ENCODE measurements at places on chromosomes 3 and 15.

GRCh38 chr3:184696697-184697096 is 15.2 kb downstream of the MAGEF1 start:
- no peak for DNase-seq

DNA sequence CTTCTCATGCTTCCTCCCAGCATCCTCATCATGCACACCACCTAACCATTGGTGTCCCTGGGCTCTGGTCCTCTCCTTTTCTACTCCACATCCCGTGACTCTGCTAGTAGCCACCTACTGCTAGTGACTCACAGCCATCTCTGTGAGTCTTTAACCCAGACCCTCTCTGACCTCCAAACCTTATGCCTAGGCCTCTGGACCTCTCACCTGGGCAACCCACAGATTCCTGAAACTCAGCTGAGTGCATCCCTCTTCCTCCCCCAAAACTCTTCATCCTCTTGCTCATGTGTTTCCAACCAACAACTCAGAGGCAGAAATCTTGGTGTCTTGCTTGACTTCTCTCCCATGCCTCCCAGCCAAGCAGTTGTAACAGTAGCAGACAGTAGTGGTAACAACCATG is 20.0 kb upstream of the SLCO2A1 start:
- no peak for DNase-seq

GRCh38 chr3:192194085-192194484 is 533.3 kb downstream of the FGF12 start:
- no peak for DNase-seq

GRCh38 chr3:170523248-170523647 is 62.6 kb downstream of the SLC7A14 start:
- peak; percentile 30 for DNase-seq

DNA sequence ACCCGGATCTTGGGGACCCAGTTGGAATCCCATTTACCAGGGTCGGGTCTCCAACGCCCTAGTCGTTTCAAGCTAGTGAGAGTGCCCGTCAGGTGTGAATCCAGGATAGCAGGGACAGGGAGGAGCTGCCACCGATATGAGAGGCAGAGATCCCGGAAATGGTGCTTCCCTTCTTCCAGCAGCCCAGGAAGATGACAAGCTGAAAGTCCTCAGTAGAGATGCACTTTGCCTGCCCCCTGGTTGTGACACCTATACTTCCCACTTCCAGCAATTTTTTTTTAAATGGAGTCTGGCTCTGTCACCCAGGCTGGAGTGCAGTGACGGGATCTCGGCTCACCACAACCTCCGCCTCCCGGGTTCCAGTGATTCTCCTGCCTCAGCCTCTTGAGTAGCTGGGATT is 503.0 kb downstream of the NTRK3 start:
- DNase-seq: no peak

- no peak for DNase-seq
Observed at GRCh38 chr15:70433586-70434324, 329.6 kb downstream of the UACA start.

- DNase-seq: peak; percentile 49
Observed at GRCh38 chr3:157226173-157226847, 66.4 kb upstream of the CCNL1 start.

GRCh38 chr15:73749533-73749932 is 3.6 kb downstream of the INSYN1 start:
- DNase-seq: no peak

DNA sequence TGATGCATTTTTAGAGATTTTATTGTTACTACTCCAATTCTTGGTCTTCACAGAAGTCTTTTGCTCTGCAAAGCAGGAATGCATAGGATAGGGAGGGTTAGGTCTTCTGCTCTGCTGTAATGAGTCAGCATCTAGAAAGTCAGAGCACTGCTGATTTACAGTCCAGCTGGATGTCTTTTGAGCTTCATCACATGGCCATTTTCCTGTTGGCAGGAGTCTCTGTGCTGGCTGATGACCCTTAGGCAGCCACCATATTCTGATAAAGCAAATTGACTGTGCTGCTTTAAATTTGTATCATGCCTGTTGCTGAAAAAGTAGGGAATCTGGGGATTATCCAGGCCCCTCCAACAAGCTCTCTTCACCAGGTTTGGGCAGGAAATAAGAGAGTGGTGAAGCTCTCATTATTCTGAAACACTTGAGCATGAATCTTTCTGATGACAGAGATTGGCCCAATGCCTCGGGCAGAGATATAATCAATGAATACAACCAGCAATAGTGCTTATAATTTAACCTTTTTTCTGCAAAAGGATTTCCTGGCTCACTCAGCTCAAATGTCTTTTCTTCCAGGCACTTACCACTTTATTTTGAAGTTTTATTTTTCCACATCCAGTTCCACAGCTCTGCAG is 9.7 kb upstream of the CRBN start:
- DNase-seq: no peak

DNA sequence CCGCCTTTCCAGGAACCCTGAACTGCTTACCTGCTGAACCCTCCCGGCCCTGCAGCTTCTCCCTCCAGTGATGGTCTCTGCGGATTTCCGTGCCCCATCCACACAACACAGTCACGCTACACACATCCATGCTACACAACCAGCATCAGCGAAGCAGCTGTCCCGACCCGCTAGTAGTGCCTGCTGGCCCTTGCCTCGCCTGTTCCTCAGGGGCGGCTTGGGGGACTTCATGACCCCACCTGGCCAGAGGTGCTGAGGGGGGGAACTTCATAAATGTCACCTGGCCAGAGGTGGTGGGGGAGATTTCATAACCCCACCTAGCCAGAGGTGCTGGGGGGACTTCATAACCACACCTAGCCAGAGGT is 530 bp upstream of the TUBGCP5 start:
- no peak for DNase-seq

GRCh38 chr15:70830615-70831014 is 23.3 kb downstream of the LARP6 start:
- DNase-seq: no peak

DNA sequence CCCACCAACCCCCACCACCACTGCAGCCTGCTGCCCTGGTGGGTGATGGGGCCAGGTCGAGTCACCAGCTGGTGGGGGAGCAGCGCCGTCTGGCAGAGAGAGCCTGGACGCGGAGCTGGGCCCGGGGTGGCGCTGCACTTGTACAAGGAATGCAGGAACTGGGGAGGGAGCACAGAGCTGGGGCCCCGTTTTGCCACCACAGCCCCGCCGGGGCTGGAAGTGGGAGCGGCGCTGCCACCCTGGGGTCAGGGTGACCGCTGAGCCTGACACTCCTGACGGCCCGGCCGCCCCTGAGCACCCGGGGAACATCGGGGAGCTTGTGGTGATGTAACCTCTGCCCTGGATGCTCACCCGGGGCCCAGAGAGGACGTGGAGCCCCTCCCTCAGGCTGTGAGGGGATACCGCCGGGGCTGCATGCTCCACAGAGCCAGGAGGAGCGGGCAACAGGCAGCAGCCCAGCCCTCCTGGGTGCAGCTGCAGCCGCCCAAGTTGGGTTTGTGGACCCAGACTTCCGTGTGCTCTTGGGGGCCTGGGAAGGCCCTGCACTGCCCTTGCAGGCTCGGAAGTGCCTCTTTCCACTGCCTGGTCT is 32.6 kb upstream of the IREB2 start:
- no peak for DNase-seq

DNA sequence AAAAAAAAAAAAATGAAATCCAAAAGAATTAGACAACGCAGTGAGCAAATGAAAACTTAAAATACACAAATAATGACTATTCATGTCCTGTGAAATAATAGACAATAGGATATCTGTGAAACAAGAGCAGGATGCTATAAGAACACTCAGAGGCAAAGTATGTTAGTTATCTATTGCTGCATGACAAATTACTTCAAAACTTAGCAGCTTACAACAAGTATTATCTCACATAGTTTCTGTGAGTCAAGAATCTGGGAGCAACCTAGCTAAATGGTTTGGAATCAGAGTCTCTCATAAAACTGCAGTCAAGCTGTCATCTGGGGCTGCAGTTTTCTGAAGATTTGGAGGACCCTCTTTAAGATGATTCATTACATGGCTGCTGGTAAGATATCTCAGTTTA is 36.5 kb upstream of the ZMAT3 start:
- DNase-seq: no peak

DNA sequence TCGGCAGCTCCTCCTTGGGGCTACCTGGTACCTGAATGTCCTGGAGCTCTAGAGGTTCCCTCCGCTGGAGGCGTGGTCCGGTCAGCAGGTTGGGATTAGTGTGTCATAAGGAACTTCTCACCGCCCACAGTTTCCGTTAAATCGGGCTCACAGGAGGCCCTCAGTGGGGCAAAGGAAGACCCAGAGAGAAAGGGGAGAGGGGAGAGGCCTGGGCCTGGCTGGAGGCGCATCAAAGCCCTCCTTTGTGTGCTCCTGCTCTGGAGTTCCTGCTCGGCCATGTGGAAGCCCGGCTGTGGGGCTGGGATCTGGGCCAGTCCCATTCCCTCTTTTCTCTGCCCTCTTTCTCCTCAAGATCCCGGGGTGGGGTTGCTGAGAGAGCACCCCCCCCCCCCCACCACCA is at the start of gene RLBP1:
TSS of gene RLBP1 (minus strand) at position 37 of the 400 bp plus-strand sequence. CDS start 2,604 bp downstream, outside the sequence.
- peak; percentile 21 for DNase-seq

DNA sequence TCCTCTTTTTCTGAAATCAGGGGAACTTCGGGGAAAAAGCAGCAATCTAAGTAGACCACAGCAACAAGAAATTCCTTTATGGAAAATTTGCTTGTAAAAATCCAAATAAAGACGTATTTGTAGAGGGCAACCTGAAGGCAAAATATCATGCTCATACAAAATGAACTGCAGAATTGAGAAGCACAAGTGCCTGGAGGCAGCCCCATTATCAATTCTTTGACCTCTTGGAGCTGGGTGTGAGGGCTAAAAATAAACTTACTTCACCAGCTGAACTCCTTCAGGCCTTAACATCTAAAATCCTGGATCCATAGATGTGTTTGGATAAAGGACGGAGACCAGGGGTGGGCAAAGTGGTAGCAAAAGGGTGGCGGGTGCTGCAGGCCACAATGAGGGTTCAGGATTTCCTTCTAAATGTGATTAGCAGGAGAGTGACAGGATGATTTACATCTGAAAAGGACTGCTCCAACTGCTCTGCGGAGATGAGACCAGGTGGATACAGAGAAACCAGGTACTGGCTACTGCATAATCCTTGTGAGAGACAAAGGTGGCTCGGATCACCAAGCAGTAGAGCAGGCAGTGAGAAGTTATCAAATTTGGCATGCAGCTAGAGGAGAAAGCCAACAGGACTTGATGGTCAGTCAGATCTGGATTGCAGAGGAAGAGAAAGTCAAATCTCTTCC is 81.7 kb upstream of the TJP1 start:
- no peak for DNase-seq

DNA sequence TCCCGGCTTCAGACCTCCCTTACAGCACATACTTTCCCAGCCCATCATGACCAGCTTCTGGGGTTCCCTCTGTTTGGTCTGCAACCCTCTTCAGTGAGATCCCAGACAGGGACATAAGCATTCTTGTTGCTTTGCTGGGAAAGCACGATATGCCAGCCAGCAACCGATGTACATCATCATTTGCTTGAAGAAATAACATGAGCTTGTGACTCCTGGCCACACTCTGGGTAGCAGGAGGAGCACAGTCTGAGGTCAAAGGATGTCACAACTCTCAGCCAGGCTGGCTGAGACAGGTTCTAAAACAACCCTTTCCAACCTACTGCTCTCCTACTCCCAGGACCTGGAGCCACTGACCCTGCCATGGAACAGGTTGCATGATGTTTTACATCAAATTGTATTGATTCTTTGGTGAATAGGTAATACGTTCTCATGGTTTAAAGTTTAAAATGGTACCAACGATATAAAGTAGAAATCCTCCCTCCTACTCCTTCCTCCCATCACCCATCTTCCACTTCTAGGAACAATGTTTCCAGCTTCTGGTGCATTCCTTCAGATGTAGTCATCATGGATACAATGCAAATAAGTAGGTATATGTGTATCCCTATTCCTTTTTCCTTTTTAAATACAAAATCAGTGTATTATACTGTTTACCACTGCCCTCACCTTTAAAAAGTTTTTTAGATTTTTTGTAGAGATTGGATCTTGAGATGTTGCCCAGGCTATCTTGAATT is 190.3 kb downstream of the OPA1 start:
- DNase-seq: no peak

- DNase-seq: no peak
Observed at GRCh38 chr15:31100738-31101137, 787 bp downstream of the TRPM1 start.

DNA sequence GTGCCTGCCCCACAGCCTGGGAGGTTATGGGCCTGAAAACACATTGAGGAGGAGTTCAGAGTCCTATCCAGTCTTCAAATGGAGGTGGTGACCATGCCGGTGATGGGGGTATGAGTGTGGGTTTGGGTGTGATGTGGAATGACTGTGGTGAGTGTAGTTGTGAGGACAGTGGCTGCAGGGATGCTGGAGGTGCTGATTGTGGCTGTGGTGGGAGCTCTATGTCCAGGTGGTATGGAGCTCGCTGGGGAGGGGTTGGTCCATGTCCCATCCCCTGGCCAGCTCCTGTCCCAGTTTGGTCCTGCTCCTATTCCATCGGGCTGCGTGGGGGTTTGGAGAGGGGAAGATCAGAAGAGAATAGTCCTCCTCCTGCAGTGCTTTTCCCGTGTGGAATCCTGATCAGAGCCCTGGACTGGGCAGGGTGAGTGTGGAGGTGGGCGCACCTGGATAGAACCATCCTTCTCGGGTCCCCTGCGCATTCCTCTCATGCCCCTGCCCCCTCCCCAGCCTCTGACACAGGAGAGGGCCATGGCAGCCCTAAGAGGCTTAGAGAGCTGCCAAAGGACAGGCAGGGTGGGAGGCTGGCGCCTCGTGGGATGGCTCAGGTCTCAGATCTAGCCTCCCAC is 23.0 kb upstream of the GOLGA6C start:
- DNase-seq: no peak

DNA sequence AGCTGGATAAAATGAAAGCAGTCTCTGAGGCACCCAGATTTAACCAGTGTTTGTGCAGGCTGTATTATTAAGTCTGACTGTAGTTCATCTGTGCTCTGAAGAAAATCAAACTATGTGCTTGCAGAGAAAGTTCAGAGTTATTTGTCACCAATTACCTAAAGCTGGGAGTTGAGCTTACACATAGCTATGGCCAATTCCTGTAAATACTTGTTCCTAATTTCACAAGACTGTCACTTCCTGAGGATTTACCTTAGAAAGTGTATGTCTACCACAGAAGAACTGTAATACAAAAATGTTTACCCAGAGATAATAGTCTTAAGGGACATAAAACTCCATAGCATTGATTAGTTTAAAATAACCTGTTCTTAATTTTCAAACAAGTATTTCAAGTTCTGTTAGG is 628.4 kb upstream of the TGFBR2 start:
- no peak for DNase-seq

All from activated CD4-positive, alpha-beta T cell treated with anti-CD3 and anti-CD28 coated beads, Interleukin-10, Interleukin-2, amounts not matched to agents 100 ng/mL and 50 ng/mL, durations not matched to agents 16 hours and 8 hours (primary cell).